Fibroblast of skin of right quadriceps (primary cell): ENCODE measurements at places on chromosomes 6 and 20.
A peak's percentile ranks its signal among the peaks of the same experiment; 100 is the strongest.

DNA sequence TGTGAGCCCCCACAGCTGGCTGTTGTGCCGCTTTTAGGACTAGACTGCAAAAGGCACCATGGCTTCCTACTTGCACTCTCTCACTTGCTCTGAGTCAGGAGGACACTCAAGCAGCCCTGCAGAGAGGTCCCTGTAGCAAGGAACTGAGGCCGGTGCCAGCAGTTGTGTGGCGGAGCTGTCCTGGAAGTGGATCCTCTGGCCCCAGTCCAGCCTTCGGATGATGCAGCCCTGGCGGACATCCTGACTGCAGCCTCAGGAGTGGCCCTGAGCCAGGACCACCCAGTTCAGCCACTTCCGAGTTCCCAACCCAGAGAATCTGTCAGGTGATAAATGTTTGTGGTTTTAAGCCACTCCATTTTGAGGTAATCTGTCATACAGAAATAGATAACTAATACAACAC is 17.5 kb downstream of the CTCFL start:
- DNase-seq = peak; percentile 14

DNA sequence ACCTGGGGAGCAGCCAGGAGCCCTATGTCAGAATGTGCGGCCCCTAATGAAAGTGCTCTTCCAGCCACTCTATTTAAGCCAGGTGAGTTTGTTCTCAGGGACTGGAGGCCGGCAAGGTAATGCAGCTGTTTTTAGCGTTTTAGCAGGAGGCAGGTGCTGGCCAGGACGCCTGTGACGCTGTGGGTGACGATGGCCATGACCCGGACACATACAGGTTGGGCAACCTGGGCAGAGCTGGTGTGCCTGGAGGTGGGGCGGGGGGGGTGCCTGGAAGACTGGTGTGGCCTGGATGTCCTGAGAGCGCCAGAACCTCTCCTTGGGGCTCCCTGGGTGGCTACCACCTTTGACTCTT is 51.7 kb downstream of the RBM38 start:
- DNase-seq = no peak

- no peak for DNase-seq
Measured at GRCh38 chr6:169666441-169666840, 35.4 kb downstream of the WDR27 start.

GRCh38 chr6:27023664-27024063 is 223.8 kb upstream of the PRSS16 start:
- DNase-seq = no peak

- DNase-seq = peak; percentile 60
Measured at GRCh38 chr6:111763381-111763780, 109.9 kb downstream of the FYN start.

- peak; percentile 89 for DNase-seq
Measured at GRCh38 chr20:63835021-63835858, 4.2 kb upstream of the ZBTB46 start.

- no peak for DNase-seq
Measured at GRCh38 chr6:134128146-134128545, 75.7 kb upstream of the SLC2A12 start.

- peak; percentile 41 for DNase-seq
Measured at GRCh38 chr6:43984442-43985321, 142.6 kb downstream of the MRPL14 start.

DNA sequence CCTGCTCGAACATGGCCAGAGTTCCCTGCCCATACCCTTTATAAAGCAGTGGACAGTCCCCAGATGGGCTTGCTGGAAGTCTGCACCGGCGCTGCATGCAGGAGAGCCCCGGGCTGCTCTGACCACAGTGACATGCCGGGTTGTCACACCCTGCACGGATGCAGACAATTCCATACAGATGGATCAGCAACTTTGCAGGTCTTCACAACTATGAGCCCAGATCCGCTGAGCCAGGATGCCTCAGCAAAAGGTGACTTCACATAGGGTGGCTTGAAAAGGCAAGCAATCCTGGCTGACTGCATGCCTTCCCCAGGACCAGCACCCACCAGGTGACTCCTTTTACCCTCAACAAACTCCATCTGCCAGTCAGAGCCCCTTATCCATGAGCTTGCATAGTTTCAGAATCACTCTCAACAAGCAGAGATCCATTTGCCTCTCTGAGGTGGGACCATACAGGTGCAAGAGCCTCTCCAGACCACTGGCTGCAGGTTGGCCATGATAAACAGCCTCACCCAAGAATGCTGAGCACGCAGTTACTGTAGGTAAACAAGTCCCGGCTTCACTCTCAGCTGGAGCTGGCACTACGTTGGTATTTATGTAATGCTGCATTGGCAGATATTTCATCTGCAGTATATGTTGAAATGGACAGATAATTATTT is 183.0 kb upstream of the QKI start:
- no peak for DNase-seq

DNA sequence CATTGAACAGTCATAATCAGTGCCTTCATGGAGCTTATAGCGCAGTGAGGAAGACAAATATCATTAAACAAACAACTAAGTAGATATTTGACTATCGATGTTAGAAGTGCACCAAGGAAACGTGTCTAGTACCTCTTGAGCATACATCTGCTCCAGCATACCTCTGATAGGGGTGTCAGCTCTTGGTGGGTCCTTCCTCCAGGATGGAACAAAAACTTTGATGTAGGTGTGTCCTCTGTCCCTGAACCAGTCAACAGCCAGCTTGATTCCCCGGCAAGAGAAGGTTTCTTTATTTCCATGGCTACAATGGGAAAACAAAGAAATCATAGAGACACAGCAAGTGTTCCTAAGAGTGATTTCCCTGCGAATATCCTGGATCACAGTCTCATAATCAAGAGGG is 23.1 kb downstream of the ZC3H12D start:
- DNase-seq = no peak

GRCh38 chr6:45920819-45921511 is 94.7 kb downstream of the CLIC5 start:
- DNase-seq = peak; percentile 47

GRCh38 chr6:74410630-74411029 is 714.6 kb downstream of the CD109 start:
- DNase-seq = peak; percentile 81

DNA sequence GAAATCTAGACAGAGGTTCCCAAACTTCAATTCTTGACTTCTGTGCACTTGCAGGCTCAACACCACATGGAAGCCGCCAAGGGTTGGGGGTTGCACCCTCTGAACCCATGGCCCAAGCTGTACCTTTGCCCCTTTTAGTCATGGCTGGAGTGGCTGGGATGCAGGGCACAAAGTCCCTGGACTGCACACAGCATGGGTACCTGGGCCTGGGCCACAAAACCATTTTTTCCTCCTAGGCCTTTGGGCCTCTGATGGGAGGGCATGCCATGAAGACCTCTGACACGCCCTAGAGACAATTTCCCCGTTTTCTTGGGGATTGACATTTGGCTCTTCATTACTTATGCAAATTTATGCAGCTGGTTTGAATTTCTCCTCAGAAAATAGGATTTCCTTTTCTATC is 342.0 kb downstream of the TPBG start:
- DNase-seq = no peak

GRCh38 chr6:105431226-105431625 is 28.3 kb upstream of the PREP start:
- DNase-seq = peak; percentile 60

DNA sequence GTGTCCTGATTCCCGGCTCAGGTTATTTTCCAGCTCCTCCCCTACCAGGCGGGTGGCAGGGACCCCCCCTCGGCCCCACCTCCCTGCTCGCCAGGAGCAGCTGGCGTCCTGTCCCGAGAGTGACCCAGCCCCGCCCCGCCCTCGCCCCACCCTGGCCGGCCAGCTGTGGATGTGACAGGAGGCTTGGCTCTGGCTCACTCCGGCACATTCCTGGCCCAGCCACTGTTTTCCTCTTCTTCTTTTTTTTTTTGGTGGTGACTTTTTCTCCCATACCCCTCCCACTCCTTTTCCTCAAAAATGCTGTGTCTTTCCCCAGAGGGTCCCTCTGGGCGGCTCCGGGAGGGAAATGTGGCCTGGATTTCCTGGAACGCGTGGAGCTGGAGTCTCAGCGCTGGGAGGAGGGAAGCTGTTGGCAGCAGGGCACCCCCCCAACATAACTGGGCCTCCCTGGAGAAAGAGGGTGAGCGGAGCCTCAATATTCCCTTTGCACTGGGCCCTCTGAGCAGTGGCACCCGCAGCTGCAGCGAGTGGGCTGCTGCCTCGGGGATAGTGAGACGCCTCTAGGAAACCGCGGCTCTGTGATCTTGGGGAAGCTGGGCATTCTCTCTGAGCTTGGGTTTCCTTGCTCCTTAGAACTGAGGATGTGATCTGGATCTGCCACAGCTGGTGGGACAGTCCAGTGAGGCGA is 28.3 kb upstream of the CSNK2A1 start:
- DNase-seq = peak; percentile 12

DNA sequence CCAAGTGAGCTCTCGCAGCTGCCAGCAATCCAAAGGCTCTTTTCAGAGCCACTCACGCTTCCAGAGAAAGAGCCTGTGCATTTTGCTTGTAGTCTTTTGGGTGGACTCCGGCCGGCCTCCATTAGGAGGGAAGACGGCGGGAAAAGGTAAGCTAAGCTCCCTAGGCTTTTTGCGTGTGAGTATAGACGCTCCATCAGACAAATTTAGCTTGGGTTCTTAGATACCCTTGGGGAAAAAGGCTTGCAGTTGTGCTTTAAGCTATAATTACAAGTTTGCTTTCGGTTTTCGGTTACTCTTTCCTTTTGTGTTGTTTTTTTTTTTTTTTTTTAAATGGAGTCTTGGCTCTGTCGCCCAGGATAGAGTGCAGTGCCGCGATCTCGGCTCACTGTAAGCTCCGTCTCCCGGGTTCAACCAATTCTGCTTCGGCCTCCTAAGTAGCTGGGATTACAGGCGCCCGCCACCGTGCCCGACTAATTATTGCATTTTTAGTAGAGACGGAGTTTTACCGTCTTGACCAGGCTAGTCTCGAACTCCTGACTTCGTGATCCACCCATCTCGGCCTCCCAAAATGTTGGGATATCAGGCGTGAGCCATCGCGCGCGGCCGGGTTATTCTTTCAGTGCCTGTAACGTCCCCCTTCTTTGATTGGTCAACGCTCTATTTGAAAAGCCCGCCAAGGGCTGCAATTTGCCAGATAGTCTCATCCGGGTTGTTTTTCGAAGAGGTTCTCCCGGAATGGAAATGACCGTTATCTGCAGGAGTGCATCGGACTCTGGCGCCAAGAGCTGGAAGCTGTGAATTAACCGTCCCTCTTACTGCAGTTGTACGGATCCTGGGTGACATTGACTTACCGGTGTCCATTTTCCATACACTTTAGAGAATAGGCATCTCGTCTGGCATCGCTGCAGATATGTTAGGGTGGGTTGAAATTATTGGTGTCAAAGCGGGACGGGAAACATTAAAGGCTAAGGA is 18.1 kb downstream of the OR2B2 start:
- DNase-seq = peak; percentile 97

- no peak for DNase-seq
Measured at GRCh38 chr6:1077478-1078416, 234.2 kb upstream of the FOXQ1 start.

GRCh38 chr6:82959385-82959941 is 106.2 kb downstream of the UBE3D start:
- peak; percentile 90 for DNase-seq

DNA sequence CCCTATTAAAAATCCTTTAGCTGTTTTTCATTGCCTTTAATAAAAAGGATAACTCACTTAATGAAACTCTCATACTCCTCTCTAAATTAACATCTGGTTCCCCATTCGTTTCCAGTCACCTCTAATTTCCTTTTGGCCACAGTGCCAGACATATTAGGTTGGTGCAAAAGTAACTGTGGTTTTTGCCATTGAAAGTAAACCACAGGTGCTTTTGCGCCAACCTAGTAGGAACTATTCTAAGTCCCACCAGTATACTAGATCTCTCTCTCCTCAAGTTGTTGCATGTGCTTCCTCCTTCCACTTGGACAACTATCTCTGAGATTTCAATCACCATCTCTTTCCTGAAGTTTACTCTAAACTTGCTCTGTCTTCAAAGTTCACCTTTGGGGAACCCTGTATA is 961.1 kb downstream of the TBC1D32 start:
- DNase-seq = no peak

DNA sequence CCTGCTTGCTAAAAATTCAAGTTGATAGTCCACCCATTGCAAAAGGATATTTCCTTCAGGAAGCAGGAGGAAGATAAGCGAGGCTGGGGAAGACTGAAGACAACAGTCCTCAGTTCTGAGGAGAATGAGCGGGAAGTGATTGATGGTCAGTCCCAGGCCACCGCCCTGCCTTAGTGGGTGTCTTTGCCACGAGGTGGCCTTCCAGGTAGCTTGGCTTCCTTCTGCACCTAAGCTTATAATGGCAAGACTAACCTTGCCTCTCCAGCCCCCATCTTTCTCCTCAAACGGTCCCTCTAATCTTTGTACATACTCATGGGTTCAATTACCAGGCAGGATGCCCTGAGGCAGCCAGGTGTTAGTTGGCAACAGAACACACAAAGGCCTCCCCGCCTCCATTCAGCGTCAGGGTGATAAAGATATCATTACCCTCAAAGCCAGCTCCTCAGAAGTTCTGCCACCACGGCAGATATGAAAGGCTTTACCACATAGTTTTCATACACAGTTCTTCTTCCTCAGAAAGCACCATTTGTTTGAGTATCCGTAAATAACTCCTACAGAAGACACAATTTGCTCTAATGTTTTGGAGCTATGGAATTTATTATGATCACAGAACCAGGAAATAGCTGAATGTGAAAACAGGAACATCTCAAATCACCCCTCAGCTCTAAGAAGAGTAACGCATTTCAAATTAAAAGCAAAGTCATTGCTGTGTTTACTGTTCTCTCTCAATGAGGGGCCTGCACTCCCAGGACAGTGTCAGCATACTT is 249.4 kb downstream of the ATXN1 start:
- DNase-seq = no peak

DNA sequence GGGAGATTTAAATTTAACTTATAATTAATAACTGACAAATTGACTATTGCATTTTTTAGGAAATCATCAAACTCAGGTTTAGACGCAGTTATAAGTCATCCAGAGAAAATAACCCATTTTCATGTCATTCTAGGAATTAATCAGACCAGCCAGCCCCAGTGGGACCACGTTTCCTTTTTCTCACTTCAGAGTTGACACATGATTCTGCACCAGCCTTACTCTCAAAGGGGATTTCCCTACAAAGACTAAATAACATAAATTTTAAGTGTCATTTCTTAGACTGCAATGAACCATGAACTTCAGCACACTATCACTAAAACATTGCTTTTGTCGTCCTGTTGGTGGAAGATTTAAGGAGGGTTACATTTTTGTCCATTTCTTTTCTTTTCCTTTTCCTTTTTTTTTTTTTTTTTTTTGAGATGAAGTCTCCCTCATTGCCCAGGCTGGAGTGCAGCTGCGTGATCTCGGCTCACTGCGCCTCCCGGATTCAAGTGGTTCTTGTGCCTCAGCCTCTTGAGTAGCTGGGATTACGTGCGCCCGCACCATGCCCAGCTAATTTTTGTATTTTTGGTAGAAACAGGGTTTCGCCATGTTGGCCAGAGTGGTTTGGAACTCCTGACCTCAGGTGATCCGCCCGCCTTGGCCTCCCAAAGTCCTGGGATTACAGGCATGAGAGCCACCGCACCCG is 3.6 kb downstream of the IPCEF1 start:
- DNase-seq = no peak

- no peak for DNase-seq
Measured at GRCh38 chr6:16660157-16660497, 101.1 kb downstream of the ATXN1 start.
